CD4-positive, alpha-beta T cell treated with Interleukin-10 for 1 hour (primary cell): ENCODE measurements at places on chromosomes 2 and 18.
A peak's percentile ranks its signal among the peaks of the same experiment; 100 is the strongest.

DNA sequence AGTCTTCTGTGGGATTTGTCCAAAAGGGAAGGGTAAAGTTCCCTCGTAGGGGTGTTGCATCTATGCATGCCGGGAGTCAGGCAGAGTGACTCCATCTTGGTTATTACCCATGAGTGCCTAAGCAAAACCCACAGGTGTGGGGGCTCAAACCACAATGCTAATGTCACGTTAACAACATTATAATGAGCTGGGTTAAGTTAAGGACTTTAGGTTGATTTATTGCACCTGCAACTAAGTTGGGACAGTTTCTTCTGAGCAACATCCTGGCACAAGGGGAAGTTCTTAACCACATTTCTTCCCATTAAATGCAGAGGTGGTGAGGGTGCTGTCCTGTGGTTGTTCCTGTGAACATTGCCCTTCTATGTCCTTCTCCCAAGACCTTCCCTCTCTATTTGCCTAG lies 1596.8 kb upstream of the SLC39A10 start:
- DNase-seq, result no peak

- no peak for DNase-seq
Measured at GRCh38 chr2:239964399-239965185, 60.5 kb downstream of the NDUFA10 start.

DNA sequence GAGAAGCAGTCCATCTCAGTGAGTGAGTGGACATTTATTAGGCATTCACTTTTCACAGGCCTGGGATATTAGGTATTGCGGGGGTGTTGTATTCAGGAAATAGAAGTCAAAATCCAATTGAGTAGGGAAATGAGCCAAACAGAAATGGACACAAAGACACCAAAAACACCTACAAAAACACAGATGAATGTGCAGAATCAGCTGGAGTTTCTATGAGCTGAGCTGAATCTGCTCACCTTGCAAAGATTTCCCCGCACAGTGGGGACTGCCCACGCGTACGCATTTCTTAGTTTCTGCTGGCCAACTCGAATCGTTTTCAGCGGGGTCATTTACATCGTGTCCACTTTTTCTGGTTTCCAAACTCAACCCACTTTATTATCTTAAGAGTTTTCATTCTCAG lies 160.0 kb downstream of the BCL2 start:
- peak; percentile 37 for DNase-seq

DNA sequence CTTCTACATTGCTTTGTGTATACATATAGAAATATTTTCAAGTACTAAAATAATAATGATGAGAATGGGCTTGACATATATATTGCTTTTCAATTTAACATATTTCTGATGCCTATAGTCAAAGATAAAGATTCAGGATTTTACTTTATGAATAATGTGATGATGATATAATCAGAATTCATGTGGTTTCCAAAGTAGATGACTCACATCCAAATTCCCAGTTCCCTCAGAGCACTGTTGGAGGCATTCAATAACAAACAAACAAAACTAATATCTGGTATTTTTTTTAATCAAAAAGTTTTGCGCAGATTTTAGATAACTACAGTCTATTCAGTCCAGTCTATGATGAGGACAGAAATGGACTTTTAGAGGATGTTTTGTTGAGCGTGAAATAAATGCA lies 2094.5 kb upstream of the CELF4 start:
- DNase-seq, result no peak
